ENCODE measurements at places on chromosomes 13 and 19.

DNA sequence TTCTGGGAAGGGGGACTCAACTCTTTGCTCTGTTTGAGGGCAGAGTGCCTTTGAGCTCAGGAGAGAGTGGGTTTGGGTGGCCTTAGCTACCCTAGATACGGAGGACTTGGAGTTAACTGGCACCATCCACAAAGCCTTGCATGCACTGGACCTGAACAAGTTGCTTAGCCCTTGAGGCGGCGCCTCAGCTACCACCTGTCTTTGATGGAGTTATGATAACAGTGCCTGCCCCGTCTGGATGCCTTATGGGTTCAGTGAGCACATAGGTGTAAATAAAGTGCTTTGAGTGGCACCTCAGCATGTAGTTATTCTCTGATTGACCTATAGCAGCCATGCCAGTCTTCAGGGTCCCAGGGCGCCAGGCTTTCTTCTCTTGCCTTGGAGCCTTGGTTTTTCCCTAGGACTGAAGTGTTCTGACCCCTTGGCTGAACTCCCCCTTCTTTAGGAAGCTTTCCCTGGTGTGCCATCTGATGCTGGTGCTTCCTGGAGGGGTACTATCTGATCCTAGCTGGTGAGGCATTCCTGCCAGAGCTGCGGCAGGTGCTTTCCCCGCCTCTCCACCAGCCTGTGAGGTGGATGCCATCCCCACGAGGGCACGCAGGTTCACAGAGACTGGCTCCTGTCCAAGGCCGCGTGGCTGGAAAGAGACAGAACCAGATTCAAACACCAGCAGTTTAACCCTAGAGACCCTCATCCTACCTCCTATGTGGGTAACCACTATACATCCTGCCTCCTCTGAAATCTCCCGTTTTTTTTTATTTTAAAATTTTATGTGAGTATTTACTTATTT is 5.8 kb downstream of the BCKDHA start:
- DNase-seq = no peak

DNA sequence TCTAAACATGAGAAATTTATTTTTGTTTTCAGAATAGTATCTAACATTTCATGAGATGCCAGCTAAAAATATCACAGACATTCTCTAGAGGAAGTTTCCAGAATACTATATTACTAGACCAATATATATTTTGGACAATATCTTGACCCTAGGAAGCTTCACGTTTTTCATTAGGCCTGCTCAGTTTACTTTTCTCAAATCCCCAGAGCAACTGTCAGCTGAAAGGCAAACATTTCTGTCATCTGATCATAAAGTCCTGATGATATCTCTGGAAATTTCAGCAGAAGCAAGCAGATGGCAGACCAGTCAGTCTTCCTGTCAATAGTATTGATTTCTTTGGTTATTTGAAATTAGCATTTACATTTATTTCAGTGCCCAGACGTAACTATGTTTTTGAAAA is 4.0 kb downstream of the POSTN start:
- DNase-seq = no peak

DNA sequence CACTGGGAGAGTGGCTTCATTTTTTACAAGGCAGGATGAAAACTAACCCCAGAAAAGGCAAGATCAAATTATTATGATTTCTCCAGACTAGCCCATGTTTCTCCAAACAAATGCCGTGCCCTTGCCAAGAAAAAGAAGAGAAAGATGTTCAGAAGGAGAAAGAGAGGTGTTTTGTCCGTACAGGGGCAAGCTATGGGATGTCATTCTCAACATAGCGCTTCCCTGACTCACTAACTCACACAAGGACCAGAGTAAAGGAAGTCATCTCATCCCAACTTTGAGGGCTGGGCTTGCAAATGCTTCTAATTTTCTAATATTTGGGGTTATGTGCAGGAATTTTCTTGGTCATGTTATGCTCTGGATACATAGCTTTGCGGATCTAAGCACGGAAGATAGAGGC is 224.2 kb upstream of the MAB21L1 start:
- no peak for DNase-seq

DNA sequence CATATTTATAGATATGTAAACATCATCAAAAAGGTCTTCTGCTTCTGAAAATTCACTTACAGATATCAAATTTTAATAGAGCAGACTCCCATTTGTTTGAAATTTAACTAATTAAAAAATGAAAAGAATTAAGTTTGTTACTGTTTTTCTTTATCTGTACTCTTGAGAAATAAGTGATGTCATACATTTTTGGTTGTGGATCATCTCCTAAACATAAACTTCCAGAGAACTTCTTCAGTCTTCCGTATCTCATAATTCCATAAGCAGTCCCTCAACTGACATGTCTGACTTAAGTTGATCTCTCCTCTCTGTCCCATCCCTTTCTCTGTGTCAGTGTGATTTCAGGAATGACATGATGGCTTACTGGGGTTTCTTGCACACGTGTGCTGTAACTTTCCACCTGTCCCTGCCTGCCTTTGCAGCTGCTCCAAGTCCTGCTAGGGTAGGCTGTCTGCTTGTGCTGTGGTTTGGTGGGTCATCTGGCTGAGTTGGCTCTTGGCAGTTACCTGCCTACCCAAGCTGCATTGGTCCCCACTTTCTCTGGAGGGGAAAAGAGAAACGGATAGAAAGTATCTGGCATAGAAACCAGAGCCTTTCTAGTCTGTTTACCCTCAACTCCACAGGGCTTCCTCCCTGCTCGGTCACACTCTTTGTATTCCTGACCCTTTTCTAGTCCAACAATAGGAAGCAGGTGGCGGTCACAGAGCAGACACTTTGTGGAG is 127.1 kb downstream of the GGACT start:
- no peak for DNase-seq

DNA sequence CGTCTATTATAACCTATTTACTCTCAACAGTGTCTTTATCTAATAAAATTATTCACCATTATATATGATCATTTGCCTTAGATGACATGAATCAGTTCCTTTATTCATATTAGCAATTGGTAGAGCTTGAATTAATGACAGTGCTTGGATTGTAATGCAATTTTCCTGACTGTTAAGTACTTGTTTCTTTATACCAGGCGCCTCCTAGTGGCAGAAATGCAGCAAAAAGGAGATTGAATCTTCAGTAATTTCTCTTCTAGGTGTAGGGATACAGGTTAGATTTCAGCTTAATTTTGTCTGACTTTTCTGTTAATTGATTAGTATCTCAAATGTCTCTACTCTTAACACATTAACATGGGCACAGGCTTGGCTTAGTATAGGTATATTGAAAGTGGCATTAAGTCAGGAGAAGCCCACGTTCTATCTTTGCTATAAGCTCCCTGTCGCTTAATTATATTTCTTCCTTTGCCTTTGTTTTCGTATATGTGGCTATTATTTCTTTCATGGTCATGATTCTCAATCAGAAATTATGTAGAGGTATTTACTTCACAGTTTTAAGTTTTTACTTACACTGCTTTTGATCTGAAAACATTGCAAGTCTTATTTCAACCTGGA is 9.1 kb upstream of the LHFPL6 start:
- peak; percentile 81 for DNase-seq

DNA sequence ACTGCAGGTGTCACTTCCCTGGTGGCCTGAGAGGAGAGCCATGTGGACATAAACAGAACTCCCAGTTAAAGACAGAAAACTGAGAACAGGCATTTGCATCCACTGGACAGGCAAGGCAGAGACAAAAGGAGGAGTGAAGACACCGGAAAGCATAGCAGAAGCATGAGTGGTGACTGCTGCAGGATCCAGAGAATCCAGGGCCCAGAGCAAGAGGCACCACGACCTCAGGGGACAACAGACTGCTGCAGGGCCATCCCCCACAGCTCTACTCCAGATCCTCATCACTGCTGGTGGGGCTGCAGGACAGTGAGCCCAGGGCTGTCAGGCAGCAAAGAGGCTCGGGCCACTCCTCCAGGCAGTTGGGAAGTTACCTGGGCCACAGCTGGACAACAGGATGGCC is 14.5 kb upstream of the ISYNA1 start:
- no peak for DNase-seq

GRCh38 chr13:98752467-98753290 is at the start of gene SLC15A1:
SLC15A1 (minus strand) TSS chr13:98752672; CDS start chr13:98752598, 74 bp downstream.
- no peak for DNase-seq

Measured in Ammon's horn (tissue), 1 donor.